ENCODE measurements at places on chromosomes 7 and 10.
A peak's percentile ranks its signal among the peaks of the same experiment; 100 is the strongest.

- peak; percentile 94 for DNase-seq
Observed at GRCh38 chr7:16657656-16658279, 11.8 kb downstream of the BZW2 start.

GRCh38 chr7:66514050-66514449 lies 114.6 kb upstream of the KCTD7 start:
- DNase-seq = no peak

DNA sequence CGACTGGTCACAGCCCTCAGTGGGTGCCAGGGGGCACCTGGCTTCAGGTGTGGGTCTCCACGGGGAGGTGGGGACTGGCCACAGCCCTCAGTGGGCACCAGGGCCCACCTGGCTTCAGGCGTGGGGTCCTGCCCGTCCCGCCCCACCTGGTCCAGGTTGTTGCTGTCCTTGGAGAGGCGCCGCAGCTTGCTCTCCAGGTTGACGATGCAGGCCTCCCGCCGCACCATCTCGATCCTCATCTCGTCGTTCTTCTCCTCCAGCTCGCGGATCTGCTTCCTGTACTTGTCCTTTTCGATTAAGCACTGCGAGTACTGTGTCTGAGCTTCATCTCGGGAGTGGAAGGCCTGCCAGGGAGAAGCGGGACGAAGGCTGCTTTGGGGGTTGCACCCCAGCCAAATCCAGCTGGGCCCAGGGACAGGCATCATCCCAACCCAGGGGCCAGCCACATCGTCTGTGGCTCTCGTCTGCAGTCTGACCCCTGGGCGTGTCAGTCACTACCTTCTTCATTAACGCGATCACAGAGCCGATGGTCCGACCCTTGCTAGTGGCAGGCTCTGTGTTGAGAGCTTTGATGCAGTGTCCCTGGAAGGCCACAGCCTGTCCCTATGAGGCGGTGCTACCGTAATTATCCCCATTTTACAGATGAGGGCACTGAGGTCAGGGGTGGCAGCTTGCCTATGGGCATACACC lies 92.9 kb upstream of the GNA12 start:
- no peak for DNase-seq

- DNase-seq = no peak
Observed at GRCh38 chr10:110873951-110874350, 2.2 kb downstream of the PDCD4 start.

- DNase-seq = no peak
Observed at GRCh38 chr7:91412298-91412697, 148.1 kb downstream of the FZD1 start.

GRCh38 chr7:29508608-29509007 lies 55.0 kb upstream of the PRR15 start:
- DNase-seq = no peak

DNA sequence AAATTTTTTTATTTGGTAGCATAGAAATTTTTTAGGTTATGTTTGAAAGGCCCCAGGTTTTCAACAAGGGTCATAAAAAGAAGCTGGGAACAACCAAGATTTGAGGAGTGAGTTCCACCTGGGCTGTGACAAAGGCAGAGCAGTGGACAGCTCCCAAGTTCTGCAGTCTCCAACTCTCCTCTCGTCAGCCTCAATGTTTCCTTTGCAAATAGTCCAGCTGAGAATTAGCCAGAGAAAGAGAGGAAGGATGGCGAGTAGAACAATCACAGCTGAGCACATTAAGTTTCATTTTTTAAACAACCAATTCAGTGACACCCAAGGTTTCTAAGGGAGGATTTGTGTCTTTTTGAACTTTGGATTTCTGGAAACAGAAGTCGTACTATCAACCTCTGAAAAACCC lies 143.2 kb downstream of the NRCAM start:
- DNase-seq = no peak

GRCh38 chr10:129848696-129849451 lies 115.2 kb downstream of the EBF3 start:
- peak; percentile 3 for DNase-seq

GRCh38 chr10:91196268-91197048 lies 24.0 kb upstream of the PCGF5 start:
- DNase-seq = no peak

DNA sequence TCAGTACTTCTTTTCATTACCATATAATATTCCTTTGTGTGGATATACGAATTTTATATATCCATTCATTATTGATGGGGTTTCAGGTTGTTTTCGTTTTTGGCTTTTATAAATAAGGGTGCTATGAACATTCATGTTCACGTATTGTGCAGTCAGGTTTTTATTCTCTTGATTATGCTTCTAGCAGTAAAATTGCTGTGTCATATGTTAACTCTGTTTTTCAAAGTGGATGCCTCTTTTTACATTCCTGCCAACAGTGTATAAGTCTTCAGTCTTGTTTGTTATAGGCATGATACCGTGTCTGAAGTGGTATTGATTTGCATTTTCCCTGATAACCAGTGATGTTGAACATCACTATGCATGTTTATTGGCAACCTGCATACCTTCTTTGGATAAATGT lies 127.1 kb upstream of the CNTNAP2 start:
- no peak for DNase-seq

DNA sequence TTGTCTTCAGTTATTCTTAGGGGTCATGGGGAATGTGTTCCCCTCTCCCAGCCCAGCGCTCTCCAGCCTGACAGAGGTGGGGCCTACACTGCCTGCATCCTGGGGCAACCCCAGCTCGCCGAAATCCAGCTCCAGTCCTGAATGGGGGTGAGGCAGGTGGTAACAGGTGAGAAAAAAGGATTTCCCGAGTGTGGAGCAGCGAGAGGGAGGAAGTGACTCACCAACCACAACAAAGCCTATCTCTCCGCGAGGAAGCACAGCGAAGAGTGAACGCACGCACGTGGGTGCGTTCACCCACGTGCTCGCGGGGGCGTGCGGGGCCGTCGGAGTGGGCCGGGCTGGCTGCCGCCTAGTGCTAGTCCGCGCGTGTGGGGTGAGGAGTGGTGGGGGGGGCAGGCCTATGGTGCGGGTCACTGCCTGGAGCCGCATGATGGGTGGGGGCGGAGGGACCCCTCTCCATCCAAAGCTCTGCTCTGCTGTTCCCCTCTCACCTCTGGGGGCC lies 855 bp upstream of the PALD1 start:
- DNase-seq = no peak

DNA sequence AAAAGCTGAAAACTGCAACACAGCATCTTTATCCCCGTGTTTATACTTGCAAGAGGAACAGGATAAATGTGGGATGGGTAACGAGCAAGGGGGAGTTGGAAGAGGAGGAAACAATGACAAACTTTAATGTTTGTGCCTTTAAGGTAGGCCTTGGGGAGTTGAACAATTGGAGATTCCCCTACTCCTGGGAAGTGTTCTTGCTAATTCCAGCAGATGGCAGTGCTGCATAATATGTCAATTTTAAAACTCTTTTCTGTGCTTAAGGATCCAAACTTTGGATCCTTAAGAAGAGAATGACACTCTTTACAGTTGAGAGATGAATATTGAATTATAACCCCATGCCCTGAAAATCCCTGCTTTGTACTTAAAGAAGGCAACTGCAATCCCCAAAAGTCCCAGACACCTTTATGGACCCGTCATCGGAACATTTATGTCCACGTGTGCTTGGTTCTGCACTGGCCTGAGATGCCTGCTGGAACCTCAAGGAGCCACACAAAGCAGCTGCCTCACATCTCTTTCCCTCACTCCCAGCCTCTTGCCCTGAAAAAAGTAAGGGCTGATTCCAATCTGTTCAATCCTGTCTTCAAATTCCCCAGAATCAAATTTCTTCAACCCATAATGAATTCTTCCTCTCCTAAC lies 12.0 kb downstream of the IFIT5 start:
- peak; percentile 79 for DNase-seq

DNA sequence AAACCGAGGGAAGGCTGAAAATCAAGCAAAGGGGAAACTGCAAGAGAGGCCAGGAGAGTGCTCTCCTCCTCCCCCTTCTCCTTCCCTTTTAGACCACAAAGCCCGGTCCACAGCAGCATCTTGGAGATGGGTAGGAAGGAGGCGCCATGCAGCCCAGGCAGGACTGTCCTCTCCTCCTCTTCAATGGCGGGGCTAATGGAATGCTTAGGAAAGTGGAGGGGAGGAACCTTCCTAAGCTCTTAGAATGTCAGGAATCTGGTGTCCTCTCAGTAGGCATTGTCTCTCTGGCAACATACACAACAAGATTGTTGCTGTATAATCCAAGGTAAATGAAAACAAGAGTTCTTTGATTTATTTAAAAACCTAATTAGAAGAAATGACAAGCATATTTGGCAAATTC lies 185.1 kb downstream of the DGKI start:
- DNase-seq = no peak

GRCh38 chr10:70932392-70933196 lies 44.2 kb upstream of the PCBD1 start:
- DNase-seq = no peak

DNA sequence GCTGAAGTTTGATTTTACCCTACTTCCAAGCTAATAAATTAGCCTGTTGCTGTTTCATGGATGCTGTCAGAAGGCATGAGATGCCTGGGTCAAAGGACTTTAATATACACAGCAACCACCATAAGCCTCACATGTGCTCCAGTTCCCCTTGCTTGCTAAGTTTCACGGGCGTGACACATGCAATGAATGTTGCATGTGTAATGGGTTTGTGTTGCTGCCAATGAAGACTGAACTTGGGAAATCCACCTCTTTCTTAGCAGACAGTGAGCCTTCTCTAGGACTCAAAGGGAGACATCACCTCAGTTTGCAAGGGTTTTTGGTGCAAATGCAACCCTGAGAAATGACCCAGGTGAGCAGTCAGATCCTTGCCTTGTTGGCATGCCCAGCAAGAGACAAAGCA lies 505.5 kb upstream of the PODXL start:
- DNase-seq = peak; percentile 85

Measured in fibroblast of mammary gland (primary cell).